ENCODE measurements at places on chromosomes 12 and 14.

DNA sequence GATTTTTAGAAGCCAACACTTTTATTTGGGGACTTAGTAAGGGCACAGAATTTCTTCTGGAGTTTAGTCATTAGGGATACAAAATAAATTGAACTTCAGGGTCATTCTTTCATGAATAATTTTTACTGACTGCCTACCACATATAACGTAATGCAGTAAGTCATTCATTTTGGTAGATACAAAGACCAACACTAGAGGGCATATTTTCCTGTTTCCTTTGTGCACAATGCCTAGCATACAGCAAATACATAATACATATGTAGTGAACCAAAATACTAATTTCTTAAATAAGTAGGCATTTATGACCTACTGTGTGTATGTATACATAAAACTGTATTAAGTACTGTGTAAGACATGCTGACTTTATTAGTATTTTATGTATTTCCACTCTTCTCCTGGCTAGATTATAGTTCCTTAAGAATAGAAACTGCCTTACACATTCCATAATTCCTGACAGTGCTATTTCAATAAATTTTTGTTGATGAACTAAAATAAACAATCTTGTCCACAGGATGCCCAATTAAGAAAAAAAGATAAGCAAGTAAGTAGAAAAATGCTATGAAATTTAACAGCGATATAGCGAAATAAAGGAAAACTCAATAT lies 47.9 kb downstream of the PPP1R12A start:
- DNase-seq = peak; percentile 35

GRCh38 chr12:22443379-22444316 lies 100.7 kb downstream of the C2CD5 start:
- DNase-seq = peak; percentile 96

GRCh38 chr12:122190842-122191668 lies 8.1 kb downstream of the LRRC43 start:
- peak; percentile 55 for DNase-seq

DNA sequence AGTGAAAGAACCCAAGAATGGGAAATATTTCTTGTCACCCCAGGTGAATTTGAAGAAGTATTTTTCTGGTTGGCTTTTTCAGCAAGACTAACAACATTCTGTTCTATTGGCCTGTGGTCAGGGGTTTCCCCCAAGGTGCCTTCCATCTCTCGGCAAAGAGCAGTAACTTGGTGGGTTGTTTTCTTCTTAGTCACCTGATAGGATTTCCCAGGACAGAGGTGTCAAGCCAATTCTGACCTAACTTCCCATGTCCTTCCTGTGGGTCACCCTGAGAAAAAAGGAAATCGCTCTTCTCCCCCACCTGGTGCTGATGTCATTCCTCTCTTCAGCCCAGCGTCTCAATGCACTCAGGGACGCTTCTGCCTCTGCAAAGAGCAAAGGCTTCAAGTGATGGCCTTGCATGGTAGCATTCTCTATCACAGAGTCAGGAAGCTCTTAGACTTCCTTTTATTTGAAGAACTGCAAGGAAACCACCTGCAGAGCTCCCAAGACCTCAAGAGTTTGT lies 16.1 kb upstream of the IFNG start:
- no peak for DNase-seq

- no peak for DNase-seq
Observed at GRCh38 chr14:20409226-20409625, 4.1 kb downstream of the TEP1 start.

- no peak for DNase-seq
Observed at GRCh38 chr14:103213331-103213730, 90.1 kb downstream of the TNFAIP2 start.

DNA sequence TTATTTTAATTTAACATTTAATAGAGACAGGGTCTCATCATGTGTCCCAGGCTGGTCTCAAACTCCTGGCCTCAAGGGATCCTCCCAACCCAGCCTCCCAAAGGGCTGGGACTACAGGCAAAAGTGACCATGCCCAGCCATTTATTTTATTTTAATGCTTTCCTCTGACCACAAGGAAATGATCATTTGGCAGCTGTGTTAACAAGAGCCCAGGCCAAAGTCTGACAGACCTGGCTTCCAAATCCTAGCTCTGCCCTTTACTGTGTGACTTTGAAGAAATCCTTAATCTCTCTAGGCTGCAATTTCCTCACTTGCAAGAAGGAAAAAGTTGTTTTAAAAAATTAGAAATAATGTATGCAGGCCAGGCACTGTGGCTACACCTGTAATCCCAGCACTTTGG lies 16.7 kb upstream of the GCH1 start:
- no peak for DNase-seq

GRCh38 chr14:72256055-72256454 lies 323.8 kb downstream of the RGS6 start:
- no peak for DNase-seq

DNA sequence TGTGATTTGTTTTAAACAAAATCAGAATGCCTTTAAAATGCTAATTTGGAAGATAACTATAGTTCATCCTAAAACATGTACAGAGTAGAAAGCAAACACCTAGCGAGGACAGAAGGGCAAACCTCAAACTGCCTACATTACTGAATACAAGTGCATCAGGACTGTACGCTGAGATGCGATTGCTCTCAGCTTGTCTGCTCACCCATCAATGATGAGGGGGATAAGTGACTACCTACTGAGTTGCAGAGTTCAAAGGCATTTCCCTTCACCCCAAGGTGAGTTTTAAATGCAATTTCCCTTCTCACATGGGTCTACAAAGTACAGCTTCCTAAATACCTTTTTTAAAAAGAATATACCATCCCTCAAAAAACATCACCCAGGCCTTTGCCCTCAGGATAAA lies 52.9 kb downstream of the PHLDA1 start:
- peak; percentile 74 for DNase-seq

GRCh38 chr14:54646626-54647025 lies 79.7 kb downstream of the SAMD4A start:
- no peak for DNase-seq

DNA sequence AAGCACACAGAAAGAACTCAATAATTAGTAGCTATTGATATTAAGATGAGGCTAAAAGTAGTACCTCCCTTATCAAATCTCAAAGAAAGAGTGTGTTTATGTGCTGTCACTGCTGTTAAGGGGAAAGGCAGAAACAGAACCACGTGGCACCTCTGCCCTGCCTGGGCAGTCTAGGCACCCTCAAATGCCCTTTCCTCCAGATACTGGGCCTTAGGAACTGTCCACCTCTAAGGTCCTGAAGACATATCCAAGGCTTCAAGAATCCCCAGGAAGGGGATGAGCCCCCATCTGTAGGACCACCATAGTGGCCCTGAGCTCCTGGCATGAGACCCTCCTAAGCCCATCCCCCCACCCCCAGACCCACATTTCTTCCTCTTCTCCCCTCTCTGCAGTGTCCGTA lies 29.1 kb downstream of the NGB start:
- no peak for DNase-seq

DNA sequence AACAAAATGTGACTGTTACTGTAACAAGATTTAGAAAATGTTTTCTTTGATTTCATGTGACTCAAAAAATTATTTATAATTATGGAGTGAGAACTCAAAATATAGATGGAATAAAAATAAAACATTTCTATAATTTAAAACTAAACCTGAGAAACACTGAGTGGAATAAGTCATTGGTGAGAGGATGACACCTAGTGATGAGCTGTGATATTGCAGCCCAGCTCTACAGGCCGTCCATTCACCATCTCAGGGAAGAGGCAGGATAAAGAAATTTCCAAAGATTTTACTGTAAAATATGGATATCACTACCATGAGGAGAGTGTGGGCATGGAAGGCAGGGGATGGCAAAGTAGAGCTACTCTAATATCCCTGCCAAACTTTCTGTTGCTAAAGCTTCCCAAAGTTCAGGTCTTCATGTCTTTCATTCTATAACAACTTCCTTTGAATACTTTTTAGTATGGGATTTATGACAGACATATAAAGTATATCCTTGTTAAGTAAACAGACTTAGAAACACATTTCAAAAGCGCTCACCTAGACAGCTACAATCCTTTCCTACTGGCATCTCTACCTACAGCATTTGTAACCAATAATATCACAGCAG lies 308.0 kb downstream of the ITPR2 start:
- DNase-seq = peak; percentile 43

- DNase-seq = no peak
Observed at GRCh38 chr12:121974026-121974985, 47.4 kb upstream of the BCL7A start.

GRCh38 chr12:132286912-132287311 lies 42.5 kb downstream of the GALNT9 start:
- DNase-seq = peak; percentile 87

DNA sequence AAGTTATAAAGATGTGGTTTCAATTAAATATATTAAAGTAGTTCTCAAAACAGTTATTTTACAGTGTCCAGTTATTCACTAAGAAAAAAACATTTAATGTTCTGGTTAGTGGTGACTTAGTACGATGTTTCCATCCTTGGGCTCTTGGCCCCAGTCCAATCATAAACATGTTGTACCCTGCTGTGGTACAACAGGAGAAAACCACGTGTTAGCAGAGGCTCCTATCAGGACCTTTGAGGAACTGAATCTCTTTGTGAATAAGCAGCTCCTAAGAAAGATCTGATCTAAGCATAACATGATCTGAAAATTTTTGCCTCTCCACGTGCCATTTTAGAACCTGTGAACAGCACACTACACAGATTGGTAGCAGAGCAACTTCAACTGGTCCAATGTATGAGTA lies 234.0 kb downstream of the SYT1 start:
- no peak for DNase-seq

DNA sequence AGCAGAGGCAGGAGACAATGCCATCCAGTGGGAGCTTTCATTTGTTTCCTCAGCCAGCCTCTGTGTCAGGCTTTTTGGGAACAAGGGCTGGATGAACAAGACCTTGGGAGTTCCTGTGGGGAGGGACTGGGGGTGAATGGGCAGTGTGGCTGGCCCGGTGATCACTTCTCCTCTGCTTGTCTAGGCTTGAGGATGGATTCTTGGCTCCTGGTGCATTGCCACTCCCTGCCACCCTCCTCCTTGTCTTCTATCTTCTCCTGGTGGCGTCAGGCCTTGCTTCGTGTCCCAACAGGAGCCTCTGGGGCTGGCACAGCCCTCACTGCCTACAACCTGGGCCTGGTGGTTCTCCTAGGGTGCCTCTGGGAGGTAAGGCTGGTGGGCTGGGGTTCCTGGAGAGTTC lies 25.0 kb upstream of the KCNA5 start:
- DNase-seq = no peak

DNA sequence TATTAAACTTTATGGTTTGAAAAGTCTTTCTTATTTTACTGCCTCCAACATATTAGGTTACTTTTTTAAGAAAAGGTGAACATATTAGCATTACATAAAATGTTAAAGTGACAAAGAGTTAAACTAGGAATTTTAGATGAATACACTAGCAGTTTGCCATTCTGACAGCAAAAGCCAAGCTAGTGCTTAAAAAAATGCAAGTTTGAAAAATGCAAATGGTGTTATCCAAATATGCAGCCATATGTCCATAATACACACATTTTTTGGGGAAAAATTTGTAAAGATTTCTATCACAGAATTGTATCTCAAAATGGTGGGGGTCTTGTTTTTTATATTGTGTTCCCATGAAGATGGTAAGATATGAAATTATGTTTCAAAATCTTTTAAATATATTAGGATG lies 466.1 kb downstream of the FOXG1 start:
- DNase-seq = no peak

DNA sequence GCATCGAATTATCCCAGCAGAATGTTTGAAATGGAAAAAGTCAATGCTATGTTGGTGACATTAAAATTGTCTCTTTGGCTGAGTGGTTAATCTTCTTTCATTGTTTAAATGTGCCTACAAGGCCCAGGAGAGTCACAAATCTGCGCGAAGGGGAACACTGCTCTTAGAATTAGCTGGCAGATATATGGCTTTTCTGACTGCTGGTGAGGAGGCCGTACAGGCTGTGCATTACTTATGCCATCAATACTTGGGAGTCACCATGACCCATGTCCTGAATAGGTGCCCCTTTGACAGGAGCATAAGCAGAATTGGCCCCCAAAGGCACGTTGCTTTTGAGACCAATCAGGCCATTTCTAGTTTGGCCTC lies 521.5 kb downstream of the FUT8 start:
- DNase-seq = no peak

DNA sequence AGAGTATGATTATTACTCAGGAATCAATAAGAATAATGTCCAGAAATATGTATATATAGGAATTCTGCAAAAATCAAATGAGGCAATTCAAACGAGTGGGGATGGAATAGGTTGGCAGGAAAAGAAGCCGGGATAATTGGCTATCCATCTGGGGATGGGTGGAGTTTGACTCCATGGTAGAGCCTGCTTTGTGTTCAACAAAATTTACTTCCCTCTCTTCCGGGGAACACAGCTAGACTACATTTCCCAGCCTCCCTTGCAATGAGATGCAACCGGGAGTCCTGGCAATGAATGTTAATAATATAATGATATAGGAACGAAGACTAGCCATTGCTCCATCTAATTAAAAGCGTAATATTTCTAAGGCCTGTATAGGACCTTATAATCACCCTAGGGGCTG lies 146.6 kb downstream of the EFCAB11 start:
- no peak for DNase-seq

DNA sequence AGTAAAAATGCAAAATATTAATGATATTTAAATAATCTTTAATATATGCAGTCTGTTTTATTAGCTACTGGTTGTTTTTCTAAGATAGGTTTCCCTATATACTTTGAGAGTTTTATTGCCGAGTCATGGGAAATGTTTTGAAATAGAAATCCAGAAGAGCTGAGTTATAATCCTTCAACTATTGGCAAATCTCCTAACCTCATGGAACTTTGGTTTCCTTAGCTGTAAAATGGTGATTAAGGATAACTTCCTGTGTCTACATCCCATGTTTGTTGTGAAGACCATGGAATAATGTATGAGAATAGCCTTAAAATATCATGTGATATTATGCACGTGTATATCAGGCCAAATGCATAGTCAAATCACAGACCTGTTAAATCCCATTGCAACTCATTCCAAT lies 51.0 kb downstream of the UNC79 start:
- no peak for DNase-seq

- DNase-seq = no peak
Observed at GRCh38 chr14:92638904-92639303, 109.5 kb downstream of the LGMN start.

- DNase-seq = peak; percentile 46
Observed at GRCh38 chr12:109702111-109702841, 11.3 kb upstream of the FAM222A start.

DNA sequence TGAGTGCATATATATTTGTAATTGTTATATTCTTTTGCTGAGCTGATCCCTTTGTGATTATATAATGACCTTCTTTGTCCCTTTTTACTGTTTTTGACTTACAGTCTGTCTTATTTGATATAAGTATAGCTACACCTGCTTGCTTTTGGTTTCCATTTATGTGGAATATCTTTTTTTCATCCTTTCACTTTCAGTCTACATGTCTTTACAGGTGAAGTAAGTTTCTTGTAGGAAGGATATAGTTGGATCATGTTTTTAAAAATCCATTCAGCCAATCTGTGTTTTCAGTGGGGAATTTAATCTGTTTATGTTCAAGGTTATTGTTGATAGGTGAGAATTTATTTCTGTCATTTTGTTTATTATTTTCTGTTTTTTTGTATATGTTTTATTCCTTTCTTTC lies 12.1 kb downstream of the GZMH start:
- DNase-seq = no peak
